Skin of body (tissue), 3 donors: ENCODE measurements at places on chromosomes 7 and 10. TPM values are rescaled to one million over a fixed set of nuclear protein-coding genes. Genes with fewer than 3 reads are reported as not detected.

DNA sequence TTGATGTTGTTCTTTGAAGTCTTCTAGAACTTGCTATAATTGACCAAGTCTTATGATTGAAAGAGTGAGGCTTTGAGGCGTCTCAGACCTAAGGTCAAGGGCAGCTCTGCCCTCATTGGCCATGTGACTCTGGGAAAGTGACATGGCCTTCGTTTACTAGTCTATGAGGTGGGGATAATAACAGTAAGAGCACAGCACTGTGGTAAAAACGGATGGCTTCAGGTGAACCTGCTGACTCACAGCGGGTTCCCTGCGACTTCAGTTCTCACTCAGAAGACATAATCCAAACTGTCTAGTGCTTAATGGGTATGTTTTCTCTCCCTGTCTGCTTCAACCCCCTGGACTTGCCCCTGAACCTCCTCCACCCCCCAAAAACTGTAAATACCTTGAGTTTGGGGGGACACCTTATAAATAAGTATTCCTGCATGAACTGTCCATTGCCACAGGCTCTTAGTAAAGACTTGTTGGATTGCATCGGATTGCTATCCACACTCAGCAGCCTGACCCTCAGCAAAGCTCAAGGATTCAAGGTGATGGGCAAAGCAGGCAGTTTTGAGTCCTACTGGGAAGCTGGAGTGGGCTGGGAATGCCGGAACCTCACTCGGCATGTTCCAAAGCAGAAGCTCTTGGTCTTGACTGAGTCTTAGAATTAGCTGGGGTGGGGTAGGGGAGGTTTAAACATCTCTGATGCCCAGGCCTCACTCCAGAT, 304.6 kb downstream of the KLF6 start:
- no peak for DNase-seq

- peak; percentile 37 for DNase-seq
These were observed 242.6 kb downstream of the DNAJB6 start for GRCh38 chr7:157579425-157579824.

- no peak for DNase-seq
These were observed 66.5 kb downstream of the UBE2H start for GRCh38 chr7:129886167-129886817.

GBX1 gene
- 0.30 TPM for total RNA-seq

DNA sequence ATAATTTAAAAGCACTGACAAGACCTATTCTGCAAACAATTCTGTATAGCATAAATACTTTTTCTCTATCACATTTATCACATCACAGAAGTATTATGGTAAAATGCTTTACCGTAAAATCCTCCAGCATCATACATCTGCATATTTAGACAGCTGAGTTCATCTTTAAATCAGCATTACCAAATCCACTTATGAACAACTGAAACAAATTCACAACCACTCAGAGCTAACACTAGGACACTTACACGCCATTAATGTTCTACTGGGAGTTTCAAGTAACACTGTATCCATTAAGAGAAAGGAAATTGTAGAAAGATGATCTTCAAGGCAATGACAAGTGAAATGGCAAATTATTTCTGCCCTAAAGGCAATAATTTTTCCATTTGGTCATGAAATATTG, 105.7 kb upstream of the DKK1 start:
- no peak for DNase-seq
